Nephron progenitor cell (in vitro differentiated cells): ENCODE measurements at places on chromosomes 12 and 14.

DNA sequence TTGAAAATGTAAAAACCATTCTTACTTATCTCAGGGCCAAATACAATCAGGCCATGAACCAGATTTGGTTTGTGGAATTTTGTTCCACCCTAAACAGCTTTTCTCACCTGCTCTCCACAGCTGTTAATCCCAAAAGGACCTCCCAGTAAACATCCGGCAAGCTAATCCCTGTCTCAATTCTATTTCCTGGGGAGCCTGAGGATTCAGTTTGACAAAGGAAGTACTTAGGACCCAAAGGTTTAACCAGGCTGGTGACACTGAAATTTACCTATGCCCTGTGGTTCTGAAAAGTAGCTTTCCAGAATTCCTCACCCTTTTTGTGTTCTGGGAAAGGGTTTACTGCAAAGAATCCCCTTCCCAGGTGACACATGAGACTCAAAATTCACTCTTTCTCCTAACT is 15.0 kb downstream of the CAPZA3 start:
- no peak overlapping the region for H3K4me3 ChIP-seq
- no peak for DNase-seq
- H3K27ac ChIP-seq: peak overlapping the region; percentile 69

DNA sequence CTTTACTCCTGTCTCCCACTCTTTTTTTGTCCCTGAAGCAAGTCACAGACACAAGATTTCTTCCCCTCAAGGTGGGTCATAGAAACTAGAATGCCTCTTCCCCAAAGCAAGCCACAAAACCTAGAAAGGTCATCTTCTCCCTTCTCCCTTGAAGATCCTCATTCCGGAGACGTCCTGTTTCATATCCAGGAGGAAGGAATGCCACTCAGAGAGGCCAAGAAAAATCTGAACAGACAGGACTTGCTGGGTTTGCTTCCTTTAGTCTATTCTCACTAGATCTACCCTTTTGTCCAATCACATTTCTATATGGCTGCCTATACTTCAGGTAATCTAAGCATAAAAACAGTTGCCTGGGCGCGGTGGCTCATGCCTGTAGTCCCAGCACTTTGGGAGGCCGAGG is 23.7 kb downstream of the SLC6A15 start:
- no peaks in the 10 kb centered on the region for H3K36me3 ChIP-seq
- H3K27ac ChIP-seq: no peak overlapping the region
- H3K27me3 ChIP-seq: no peaks in the 10 kb centered on the region
- no peak for DNase-seq
- H3K4me3 ChIP-seq: no peak overlapping the region
- no peaks in the 10 kb centered on the region for H3K4me1 ChIP-seq

- no peak overlapping the region for H3K4me3 ChIP-seq
- H3K27ac ChIP-seq: no peak overlapping the region
- H3K27me3 ChIP-seq: peaks cover 24% of the 10 kb centered on the region
- no peaks in the 10 kb centered on the region for H3K36me3 ChIP-seq
Measured at GRCh38 chr14:98756749-98757148, 515.2 kb downstream of the BCL11B start.

DNA sequence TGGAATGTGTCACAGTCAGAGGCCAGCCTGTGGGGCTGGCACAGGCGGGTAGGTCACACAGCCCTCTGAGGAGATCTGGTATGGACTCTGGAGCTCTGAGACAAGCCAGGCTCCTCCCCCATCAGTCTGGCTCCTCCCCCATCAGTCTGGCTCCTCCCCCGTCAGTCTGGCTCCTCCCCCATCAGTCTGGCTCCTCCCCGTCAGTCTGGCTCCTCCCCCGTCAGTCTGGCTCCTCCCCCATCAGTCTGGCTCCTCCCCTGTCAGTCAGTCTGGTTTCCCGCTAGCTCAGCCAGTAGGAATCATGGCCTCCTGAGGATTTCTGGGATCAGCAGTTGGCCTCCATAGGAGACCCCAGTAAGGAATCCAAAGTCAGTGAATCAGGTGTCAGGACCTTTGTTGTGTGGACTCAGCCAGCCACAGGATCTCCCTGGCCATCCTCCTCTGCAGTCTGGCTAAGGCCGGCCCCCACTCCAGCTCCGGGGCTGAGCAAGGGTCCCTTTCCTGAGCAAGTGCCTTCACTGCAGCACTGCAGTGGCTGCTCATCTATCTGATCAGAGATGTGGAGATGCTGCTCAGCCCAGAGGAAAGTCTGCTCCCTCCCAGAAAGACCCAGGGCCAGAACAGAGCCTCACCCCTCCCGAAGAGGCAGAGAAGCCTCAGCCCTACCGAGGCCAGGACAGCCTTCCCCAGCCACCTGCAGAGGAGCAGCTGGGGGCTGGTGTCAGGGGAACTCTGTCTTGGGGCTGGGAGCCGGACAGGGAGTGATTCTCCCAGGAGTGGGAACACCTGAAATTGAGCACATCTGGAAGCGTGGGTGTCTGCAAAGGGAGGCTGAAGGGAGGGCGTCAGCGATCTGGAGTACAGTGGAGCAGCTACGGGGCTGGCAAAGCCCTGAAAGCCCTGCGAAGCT is 35.7 kb downstream of the IQSEC3 start:
- peak; percentile 39 for DNase-seq
- no peak overlapping the region for H3K27ac ChIP-seq
- H3K27me3 ChIP-seq: peaks cover 36% of the 10 kb centered on the region
- no peaks in the 10 kb centered on the region for H3K36me3 ChIP-seq

DNA sequence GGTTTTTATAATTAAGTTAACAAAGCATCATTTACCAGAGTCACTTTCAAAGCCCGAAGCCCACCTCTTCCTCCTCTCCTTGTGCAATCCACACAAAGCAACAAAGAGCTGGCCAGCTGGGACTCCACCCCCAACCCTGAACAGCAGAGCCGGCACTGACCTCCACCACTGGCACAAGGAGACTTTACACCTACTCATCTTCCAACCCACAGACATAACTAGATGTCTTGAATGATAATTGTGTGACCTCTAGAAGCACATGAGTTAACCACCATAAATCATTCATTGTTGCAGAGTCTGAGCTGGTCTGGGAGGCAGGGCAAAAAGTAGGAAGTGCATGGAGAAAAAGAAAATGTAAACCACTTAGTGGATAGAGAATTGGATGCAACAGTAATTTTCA is 72.2 kb downstream of the ST8SIA1 start:
- no peak overlapping the region for H3K27ac ChIP-seq
- DNase-seq: no peak
- no peaks in the 10 kb centered on the region for H3K36me3 ChIP-seq
- peaks cover 27% of the 10 kb centered on the region for H3K4me1 ChIP-seq
- H3K27me3 ChIP-seq: peaks cover 3% of the 10 kb centered on the region

- no peak overlapping the region for H3K27ac ChIP-seq
- no peaks in the 10 kb centered on the region for H3K36me3 ChIP-seq
- peaks cover 19% of the 10 kb centered on the region for H3K4me1 ChIP-seq
- H3K27me3 ChIP-seq: peaks cover 9% of the 10 kb centered on the region
- DNase-seq: no peak
- no peak overlapping the region for H3K4me3 ChIP-seq
Measured at GRCh38 chr12:128008341-128008740, 258.6 kb upstream of the TMEM132C start.

GRCh38 chr14:30251017-30251416 is 307.9 kb upstream of the G2E3 start:
- no peak overlapping the region for H3K27ac ChIP-seq
- H3K4me1 ChIP-seq: no peaks in the 10 kb centered on the region
- H3K4me3 ChIP-seq: no peak overlapping the region
- no peaks in the 10 kb centered on the region for H3K27me3 ChIP-seq

- no peaks in the 10 kb centered on the region for H3K36me3 ChIP-seq
- no peak for DNase-seq
- H3K4me3 ChIP-seq: no peak overlapping the region
Measured at GRCh38 chr12:84276215-84276614, 636.4 kb downstream of the SLC6A15 start.

DNA sequence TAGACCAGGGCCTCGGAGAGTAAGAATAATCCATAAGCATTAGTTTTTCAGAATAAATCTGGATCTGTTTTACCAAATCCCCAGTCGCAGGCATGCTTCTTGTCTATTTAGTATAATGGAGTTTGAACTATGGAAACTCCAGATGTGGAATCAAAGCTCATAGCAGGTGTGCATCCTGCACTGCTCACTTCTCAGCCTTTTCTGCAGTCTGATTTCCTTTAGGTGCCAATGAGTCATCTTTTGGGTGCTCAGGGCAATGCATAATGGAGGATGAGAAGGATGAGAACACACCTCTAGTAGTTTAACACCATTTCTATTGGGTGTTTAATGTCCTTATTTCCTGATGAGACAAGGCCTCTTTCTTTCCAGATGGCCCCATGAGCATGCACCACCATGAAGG is 961.2 kb downstream of the TMEM121 start:
- H3K27ac ChIP-seq: no peak overlapping the region
- H3K27me3 ChIP-seq: no peaks in the 10 kb centered on the region
- H3K36me3 ChIP-seq: no peaks in the 10 kb centered on the region
- no peak for DNase-seq
- no peak overlapping the region for H3K4me3 ChIP-seq

- no peak overlapping the region for H3K4me3 ChIP-seq
- no peak for DNase-seq
- no peak overlapping the region for H3K27ac ChIP-seq
- H3K36me3 ChIP-seq: peaks cover 23% of the 10 kb centered on the region
- H3K27me3 ChIP-seq: no peaks in the 10 kb centered on the region
Measured at GRCh38 chr12:89092297-89092696, 260.0 kb downstream of the DUSP6 start.

GRCh38 chr12:84502907-84503787 is 409.5 kb downstream of the SLC6A15 start:
- peak; percentile 63 for DNase-seq
- H3K4me3 ChIP-seq: no peak overlapping the region
- H3K27me3 ChIP-seq: no peaks in the 10 kb centered on the region
- H3K36me3 ChIP-seq: no peaks in the 10 kb centered on the region

GRCh38 chr14:64701660-64702059 is 2.6 kb upstream of the PLEKHG3 start:
- no peak overlapping the region for H3K4me3 ChIP-seq
- H3K4me1 ChIP-seq: peaks cover 77% of the 10 kb centered on the region
- DNase-seq: no peak
- H3K36me3 ChIP-seq: no peaks in the 10 kb centered on the region

GRCh38 chr14:51546603-51547258 is 105.0 kb upstream of the FRMD6 start:
- no peak for DNase-seq
- H3K4me1 ChIP-seq: peaks cover 35% of the 10 kb centered on the region
- peak overlapping the region; percentile 26 for H3K4me3 ChIP-seq
- no peaks in the 10 kb centered on the region for H3K27me3 ChIP-seq

DNA sequence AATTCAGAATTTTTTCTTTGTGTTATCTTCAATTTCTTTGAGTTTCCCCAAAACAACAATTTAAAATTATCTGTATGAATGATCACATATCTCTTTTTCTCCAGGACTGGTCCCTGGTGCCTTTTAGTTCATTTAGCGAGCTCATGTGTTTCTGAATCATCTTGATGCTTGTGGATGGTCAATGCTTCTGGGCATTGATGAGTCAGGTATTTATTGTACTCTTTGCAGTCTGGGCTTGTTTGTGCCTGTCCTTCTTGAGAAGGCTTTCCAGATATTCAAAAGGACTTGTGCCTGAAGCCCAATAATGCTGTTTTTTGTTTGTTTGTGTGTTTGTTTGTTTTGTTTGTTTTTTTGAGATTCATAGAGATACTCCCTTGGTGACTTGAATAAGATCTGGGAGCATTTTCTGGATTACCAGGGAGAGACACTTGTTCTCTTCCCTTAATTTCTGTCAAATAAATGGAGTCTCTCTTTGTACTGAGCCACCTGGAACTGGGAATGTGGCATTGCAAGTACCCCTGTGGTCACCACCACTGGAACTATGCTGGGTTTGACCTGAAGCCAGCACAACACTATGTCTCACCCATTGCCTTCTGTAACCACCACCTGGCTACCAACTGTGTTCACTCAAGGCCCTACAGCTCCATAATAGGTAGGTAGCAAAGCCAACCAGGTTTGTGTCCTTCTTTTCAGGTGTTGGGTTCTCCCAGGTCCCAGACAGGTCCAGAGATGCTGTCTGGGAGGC is 56.3 kb downstream of the SLC6A15 start:
- H3K4me1 ChIP-seq: no peaks in the 10 kb centered on the region
- no peak for DNase-seq
- H3K27ac ChIP-seq: no peak overlapping the region
- H3K4me3 ChIP-seq: no peak overlapping the region

DNA sequence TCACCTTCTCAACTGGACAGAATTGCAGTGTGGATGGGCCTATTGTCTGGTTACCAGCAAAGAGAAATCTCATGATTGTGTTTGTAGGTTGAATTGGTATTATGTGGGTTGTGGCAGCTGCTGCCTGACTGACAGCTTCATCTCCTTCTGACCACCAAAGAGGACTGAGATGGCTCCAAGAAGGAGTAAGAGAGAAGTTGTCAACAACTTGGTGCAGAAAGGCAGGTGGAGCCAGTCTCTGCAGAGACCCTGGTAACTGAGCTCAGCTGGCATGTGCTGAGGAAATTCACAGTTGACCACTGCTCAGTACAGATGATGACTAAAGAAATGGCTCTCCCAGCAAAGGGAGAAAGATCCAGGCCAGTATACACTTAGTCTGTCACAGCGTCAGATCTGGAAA is 240.0 kb upstream of the AMIGO2 start:
- H3K27me3 ChIP-seq: no peaks in the 10 kb centered on the region
- H3K4me1 ChIP-seq: no peaks in the 10 kb centered on the region
- no peak overlapping the region for H3K4me3 ChIP-seq
- no peak for DNase-seq

GRCh38 chr14:31835049-31835448 is 242.1 kb upstream of the ARHGAP5 start:
- H3K27ac ChIP-seq: no peak overlapping the region
- H3K4me3 ChIP-seq: no peak overlapping the region
- peaks cover 13% of the 10 kb centered on the region for H3K36me3 ChIP-seq
- no peaks in the 10 kb centered on the region for H3K27me3 ChIP-seq
- no peaks in the 10 kb centered on the region for H3K4me1 ChIP-seq

DNA sequence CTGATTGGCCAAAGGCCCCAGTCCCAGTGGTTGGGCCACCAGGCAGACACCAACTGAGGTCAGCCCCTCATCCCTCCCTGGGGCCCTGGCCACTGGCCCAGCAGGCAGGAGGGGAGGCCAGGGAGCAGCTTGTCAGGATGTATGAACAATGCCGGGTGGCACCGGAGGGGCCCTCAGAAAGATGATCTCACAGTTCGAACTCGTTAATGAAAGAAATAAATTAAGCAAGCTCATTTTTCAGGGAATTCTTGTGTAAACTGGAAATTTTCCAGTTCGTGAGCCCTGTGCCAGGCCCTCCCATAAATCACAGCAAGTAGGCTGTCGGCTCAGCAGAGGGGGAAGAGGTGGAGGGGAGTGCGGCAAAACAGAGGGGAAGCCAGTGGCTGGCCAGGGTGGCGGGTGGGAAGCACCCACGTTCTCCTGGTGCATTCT is 177.0 kb upstream of the VASH1 start:
- peak overlapping the region; percentile 93 for H3K27ac ChIP-seq
- peak; percentile 54 for DNase-seq
- no peak overlapping the region for H3K4me3 ChIP-seq
- H3K36me3 ChIP-seq: no peaks in the 10 kb centered on the region
- peaks cover 28% of the 10 kb centered on the region for H3K4me1 ChIP-seq

- no peak overlapping the region for H3K4me3 ChIP-seq
- DNase-seq: no peak
- H3K27me3 ChIP-seq: no peaks in the 10 kb centered on the region
Measured at GRCh38 chr12:56029166-56029519, 8.3 kb downstream of the IKZF4 start.

- no peak overlapping the region for H3K27ac ChIP-seq
- no peak overlapping the region for H3K4me3 ChIP-seq
- no peaks in the 10 kb centered on the region for H3K27me3 ChIP-seq
- no peak for DNase-seq
- H3K4me1 ChIP-seq: no peaks in the 10 kb centered on the region
Measured at GRCh38 chr14:87251011-87251410, 742.0 kb downstream of the GALC start.
